Left renal pelvis (tissue), 4 donors: ENCODE measurements at places on chromosomes 5 and 9. TPM values are rescaled to one million over a fixed set of nuclear protein-coding genes. Genes with fewer than 3 reads are reported as not detected.
A peak's percentile ranks its signal among the peaks of the same experiment; 100 is the strongest.

Gene PCDHGA3
- polyA plus RNA-seq, result 4.9 TPM

Gene PTGS1
- polyA plus RNA-seq, result 5.9 TPM

Gene BTNL9
- 4.2 TPM for polyA plus RNA-seq

- DNase-seq, result no peak
Measured at GRCh38 chr9:74413876-74414275, 83.3 kb upstream of the RORB start.

- no peak for DNase-seq
Measured at GRCh38 chr9:34862836-34863235, 95.2 kb upstream of the PHF24 start.

Gene OR1J4
- not detected for polyA plus RNA-seq

DNA sequence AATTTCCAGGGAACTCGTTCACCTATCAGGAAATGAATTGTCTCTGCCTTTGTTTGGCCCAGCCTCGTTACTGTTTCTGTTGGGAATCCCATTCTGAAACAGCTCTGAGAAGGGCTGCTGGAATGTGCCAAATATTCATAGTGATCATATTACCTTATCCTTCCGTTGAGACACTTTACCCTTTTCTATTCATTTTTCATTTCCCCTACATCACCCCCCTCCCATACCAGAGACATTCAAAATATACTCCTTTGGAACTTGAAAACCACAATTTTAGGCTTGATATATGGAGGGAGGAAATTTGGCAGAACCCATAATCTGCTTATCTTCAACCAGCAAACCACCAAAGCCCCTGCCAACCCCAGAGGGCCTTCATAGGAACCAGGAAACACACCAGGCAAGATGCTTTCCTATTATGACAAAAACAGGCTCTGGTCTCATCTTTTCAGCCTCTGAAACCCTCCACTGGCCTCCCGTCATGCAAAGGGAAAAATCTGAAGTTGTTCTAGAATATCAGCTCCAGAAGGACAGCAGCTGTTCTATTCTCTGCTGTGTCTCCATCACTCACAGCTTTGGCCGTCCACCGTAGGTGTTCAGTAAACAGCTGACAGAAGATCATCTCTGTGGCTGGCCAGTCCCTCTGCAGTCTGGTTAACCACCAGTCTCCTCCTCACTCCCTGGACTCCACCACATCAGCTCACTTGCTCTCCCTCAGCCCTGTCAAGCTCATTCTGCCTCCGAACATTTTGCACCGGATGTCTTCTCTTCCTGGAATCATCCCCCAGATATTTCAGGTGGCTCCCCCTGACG lies 217.2 kb upstream of the WWC1 start:
- no peak for DNase-seq

DNA sequence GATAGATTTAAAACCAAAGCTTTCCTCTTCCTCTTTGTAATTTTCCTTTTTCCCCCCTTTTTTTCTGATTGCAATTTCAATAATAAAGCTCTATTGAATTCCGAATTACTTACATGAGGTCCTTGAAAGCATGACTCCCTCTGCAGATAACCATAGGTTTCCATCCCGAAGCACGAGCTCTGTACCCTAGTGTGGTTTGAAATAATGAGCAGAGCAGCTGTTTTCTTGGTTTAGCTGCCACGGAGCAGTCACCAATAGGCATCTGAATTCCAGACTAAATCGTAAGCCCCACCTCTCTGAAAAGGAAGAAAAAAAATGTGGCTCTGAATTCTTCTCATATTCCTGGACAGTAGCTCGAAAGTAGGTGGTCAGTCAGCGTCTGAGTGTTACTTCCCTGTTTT lies 18.5 kb upstream of the GNE start:
- peak; percentile 32 for DNase-seq

GRCh38 chr5:79809743-79810142 lies 120.1 kb downstream of the CMYA5 start:
- DNase-seq, result no peak

- DNase-seq, result peak; percentile 73
Measured at GRCh38 chr5:139696894-139697658, 48.9 kb downstream of the CXXC5 start.

DNA sequence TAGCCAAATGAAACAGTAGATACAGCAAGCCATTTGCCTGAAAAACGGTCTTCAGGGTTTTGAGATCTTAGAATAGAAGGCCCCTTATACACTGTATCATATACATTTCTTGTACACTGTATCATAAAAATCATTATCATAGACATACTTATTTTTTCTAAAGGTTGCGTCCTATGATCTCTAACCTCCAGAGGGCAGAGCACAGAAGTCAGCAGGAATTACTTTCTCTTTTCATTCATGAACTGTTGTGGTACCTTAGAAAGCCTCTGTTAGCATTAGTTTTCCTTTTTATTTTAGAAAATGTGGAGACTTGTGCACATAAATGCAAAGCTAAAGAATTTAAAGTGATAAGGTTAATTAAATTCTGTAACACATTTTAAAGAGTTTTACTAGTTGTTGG lies 115.4 kb downstream of the OXCT1 start:
- DNase-seq, result no peak

DNA sequence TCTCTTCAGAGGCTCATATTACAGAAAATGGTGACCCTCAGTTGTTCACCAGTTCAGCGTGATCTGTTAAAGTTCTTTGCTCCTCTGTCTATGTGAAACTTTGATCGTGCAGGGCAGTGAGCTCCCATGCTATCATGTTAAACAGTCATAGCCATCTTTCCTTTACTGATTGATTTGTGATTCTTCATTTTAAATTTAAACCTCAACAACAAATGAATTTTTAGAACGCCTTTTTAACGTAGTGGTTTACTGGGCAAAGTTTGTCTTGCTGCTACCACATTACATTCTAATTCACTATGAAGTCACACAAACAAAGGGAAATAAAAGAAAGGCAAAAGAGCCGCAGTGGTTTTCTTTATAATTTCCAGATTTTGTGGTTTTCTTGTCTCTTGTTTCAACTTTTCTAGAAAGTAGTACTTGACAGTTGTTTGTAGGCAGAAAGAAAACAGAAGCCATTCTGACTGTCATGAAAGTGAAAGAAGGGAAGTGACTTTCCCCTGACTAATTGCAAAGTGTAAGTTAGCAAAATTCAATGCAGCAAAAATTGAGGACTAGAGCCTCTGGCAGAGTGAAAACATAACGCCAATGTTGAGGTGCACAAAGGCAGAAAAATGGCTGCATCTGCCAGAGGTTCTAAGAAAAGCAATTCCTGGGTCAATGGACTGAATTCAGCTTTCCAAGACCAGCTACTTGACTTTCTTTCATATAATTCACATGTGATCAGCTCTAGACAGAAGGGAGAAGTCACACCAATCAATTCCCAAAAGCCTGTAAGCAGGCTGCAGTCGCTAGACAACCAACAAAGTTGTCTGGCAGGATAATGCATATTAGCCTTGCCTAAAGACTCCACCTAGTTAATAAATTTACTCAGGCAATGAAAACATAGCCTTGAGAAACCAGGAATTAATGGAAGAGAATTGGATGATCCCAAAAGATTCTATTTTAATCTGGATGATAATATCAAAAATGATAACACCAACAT lies 7.1 kb upstream of the IFNA6 start:
- DNase-seq, result no peak

Gene LMX1B
- 2.0 TPM for polyA plus RNA-seq

GRCh38 chr9:9996259-9996658 lies 616.5 kb downstream of the PTPRD start:
- DNase-seq, result no peak
